ENCODE measurements at places on chromosomes 11 and 22. TPM values are rescaled to one million over a fixed set of nuclear protein-coding genes. Genes with fewer than 3 reads are reported as not detected.

- peaks cover 4% of the 10 kb centered on the region for H3K4me1 ChIP-seq
- no peak overlapping the region for H3K4me3 ChIP-seq
- DNase-seq: no peak
These were observed 62.2 kb downstream of the MORC2 start for GRCh38 chr22:30906411-30906810.

- no peak overlapping the region for H3K27ac ChIP-seq
- H3K4me1 ChIP-seq: peaks cover 17% of the 10 kb centered on the region
- H3K27me3 ChIP-seq: peaks cover 15% of the 10 kb centered on the region
- DNase-seq: no peak
- H3K4me3 ChIP-seq: no peak overlapping the region
These were observed 1.1 kb upstream of the VSIG2 start for GRCh38 chr11:124753205-124753604.

- H3K4me3 ChIP-seq: no peak overlapping the region
- H3K4me1 ChIP-seq: no peaks in the 10 kb centered on the region
- no peak overlapping the region for H3K27ac ChIP-seq
- H3K36me3 ChIP-seq: no peaks in the 10 kb centered on the region
- no peak for DNase-seq
- H3K27me3 ChIP-seq: peaks cover 12% of the 10 kb centered on the region
These were observed 24.6 kb upstream of the LMO1 start for GRCh38 chr11:8288166-8288772.

GRCh38 chr11:6629892-6630631 is 10.8 kb upstream of the TPP1 start:
- DNase-seq: no peak
- no peaks in the 10 kb centered on the region for H3K27me3 ChIP-seq
- H3K27ac ChIP-seq: no peak overlapping the region
- H3K4me3 ChIP-seq: no peak overlapping the region
- H3K4me1 ChIP-seq: peaks cover 18% of the 10 kb centered on the region
- H3K36me3 ChIP-seq: no peaks in the 10 kb centered on the region

The FIBIN gene
- total RNA-seq: not detected

All from activated naive CD8-positive, alpha-beta T cell treated with anti-CD3 and anti-CD28 coated beads, Interleukin-2, amount 10 ng/mL, durations not matched to agents 7 days and 5 days (primary cell).